ENCODE measurements at places on chromosomes 13 and 19. TPM values are rescaled to one million over a fixed set of nuclear protein-coding genes. Genes with fewer than 3 reads are reported as not detected.

DNA sequence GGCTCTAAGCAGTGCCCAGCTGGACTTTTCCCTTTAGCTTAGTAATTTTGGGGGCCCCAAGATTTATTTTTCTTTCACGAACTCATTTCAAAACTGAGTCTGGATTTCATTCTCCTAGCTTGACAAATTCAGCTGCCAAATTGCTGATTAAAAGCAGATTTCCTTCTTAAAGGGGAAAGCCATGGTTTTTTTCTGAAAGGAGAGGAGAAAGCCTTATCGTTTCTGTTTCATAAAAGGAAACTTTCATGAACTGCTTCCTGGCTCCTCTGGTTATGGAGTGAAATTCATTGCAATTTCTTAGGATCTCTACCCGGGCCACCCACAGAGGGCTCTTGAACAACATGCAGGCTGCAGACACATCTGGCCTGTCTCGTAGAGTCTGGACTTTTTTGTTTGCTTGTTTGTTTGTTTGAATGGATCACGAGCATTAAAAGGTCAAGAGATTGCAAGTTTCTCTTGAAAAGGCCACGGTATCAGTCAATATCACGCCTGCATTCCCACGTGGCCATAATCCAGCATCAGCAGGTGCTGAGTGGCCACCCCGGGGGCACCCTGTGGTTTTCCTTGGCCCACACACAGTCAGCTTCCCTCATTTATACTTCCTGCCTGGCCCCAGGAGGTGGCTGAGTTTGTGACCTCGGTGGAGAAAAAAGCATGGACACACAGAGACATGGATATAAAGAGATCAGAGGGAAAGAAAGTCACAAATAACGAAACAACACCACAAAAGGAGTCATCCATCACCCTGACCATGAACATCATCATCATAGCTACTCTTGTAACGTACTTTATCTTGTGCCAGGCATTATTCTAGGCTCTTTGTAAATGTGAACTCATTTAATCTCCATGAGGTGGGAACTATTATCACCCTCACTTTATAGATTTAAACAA is 10.5 kb upstream of the KLK4 start:
- H3K36me3 ChIP-seq: no peaks in the 10 kb centered on the region
- no peak overlapping the region for H3K4me3 ChIP-seq
- peaks cover 11% of the 10 kb centered on the region for H3K27me3 ChIP-seq
- H3K27ac ChIP-seq: no peak overlapping the region
- H3K4me1 ChIP-seq: peaks cover 11% of the 10 kb centered on the region

Gene PSG4
- not detected for polyA plus RNA-seq

DNA sequence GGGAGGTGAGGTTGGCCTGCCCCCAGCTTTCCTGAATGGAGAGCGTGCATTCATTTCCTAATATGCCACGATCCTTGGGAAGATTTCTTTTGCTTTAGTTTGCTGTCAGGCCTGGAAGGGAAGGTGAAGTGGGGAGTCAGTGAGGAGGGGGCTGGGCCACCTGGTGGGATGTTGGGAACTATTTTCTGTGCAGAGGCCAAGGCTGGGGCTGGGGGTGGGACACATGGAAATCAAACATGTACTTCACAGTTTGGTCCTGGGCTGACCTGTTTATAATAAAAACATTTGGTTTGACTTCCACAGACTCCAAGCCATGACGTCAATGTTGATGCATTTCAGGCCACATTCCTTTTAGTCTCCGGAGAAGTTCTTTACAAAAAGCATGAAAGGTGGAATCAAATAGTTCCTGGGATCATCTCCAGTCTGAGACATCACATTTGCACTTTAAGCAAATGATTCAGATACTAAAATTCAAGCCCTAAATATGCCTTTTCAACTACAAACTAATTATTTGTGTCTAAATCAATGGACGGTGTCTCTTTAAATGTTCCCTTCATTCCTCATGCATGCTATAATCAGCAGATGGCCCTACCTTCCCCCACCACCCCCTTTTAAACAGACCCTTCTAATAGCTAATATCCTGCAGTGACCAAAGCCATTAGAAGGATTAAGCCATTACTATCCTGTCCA is 41.5 kb upstream of the MEDAG start:
- H3K27me3 ChIP-seq: no peaks in the 10 kb centered on the region
- DNase-seq: no peak
- H3K27ac ChIP-seq: no peak overlapping the region
- no peaks in the 10 kb centered on the region for H3K36me3 ChIP-seq

Gene SIGLEC5
- polyA plus RNA-seq: 0.12 TPM

Gene ZNF709
- polyA plus RNA-seq: 1.7 TPM

DNA sequence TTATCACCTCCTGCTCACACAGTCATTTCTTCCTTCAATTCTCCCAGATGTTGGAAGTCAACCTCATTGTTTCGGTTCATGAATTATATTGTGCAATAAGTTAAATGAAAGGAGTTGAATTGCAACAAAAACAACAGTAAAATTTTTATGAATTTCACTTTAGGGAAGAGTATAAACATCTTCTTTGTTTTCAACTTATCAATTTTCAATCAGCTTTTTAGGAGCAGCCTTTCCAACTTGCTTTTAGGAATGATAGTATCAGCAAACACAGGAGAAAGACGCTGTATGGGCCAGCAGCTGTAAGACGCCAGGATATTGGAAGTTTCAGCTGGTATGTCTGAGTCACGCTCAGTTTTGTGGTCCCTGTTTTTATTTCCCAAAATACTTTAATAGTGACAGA is 132.5 kb upstream of the ARGLU1 start:
- H3K27ac ChIP-seq: no peak overlapping the region
- H3K36me3 ChIP-seq: no peaks in the 10 kb centered on the region

GRCh38 chr13:84417416-84417815 is 535.1 kb upstream of the SLITRK1 start:
- no peak overlapping the region for H3K27ac ChIP-seq
- H3K4me1 ChIP-seq: no peaks in the 10 kb centered on the region
- H3K4me3 ChIP-seq: no peak overlapping the region

GRCh38 chr19:38412961-38413360 is 10.1 kb downstream of the FAM98C start:
- H3K27me3 ChIP-seq: no peaks in the 10 kb centered on the region
- no peak overlapping the region for H3K27ac ChIP-seq
- peaks cover 9% of the 10 kb centered on the region for H3K4me1 ChIP-seq
- no peak overlapping the region for H3K4me3 ChIP-seq
- no peaks in the 10 kb centered on the region for H3K36me3 ChIP-seq

DNA sequence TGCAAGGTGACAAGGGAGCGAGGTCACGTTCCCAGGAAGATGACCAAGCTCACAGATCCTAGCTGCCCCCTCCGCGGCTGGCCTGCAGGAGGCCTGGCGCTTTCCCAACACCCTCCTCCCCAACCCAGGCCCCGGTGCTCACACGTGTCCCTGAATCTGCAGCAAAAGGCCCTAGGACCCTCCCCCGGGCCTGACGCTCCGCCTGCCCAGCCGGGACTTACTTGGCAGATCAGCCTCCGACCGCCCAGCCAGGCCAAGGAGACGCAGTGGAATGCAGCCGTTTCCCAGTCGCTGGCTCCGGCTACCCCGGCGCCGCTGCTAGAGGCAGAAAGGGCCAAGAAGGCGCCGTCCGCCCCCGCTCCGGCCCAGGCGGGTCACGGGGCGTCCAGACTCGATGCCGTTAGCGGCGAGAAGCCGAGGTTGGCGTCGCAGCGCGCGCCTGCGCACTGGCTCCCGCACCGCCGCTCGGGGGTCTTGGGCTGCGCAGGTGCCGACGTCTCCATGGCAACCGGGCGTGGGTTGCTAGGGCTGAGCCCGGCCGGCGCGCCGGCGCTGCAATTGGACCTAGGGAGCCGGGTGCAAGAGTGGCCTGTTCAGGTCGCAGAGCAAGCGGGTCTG is at the start of gene PNMA8A:
Gene PNMA8A (minus strand): TSS at position 448 of the 618 bp plus-strand sequence. CDS start 528 bp downstream, outside the sequence.
- H3K27ac ChIP-seq: no peak within 1 kb of the TSS
- no peak for DNase-seq
- H3K4me3 ChIP-seq: peak within 1 kb of the TSS; percentile 20
- peaks cover 11% of the 10 kb centered on the region for H3K27me3 ChIP-seq

Gene C1QTNF9B
- polyA plus RNA-seq: not detected

DNA sequence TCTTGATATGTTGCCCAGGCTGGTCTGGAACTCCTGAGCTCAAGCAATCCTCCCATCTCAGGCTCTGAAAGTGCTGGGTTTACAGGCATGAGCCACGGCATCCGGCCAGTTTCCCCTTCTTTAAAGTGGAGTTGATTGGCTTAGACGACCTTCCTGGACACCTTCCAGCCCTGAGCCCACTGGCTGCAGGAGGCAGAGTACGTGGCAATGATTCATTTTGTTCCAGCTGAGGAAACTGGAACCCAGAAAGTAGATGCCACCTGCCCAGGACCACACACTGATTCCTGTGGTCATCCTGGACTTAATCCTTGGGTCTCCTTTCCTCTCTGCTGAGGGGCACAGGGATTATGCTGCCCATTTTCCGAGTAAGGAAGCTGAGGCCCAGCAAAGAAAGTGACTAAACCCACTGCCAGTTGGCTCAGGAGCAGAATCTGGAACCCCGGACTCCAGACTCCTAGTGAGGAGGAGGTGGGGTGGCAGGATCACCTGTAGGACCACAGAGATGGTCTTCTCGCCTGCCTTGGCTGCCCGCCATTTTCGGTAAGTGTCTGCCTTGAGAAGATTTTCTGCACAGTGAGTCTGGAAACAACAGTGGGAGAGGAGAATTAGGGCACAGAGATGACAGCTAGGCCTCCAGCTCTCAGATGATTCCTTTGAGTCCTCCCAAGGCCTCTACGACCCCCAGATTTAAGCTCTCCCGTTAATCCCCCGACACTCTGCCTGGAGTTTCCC is 737 bp downstream of the XRCC1 start:
- H3K36me3 ChIP-seq: no peaks in the 10 kb centered on the region
- peak overlapping the region; percentile 74 for H3K27ac ChIP-seq
- H3K27me3 ChIP-seq: no peaks in the 10 kb centered on the region
- no peak for DNase-seq

Gene FBXO27
- 0.33 TPM for polyA plus RNA-seq

DNA sequence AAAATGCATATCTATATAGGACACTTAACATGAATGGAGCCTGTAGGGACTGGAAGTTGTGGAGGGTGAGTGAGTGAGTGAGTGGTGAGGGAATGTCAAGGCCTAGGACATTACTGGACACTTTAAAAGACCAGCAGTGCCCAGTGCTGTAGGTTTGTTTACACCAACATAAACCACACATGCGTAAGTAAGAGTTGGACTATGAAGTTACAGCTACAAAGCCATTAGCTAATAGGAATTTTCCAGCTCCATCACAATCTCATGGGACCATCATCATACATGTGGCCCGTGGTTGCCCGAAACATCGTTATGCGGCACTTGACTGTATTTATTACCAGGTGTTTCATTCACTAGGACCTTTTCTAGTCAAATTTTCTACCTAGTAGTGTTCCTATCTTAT is 49.2 kb downstream of the LATS2 start:
- H3K36me3 ChIP-seq: no peaks in the 10 kb centered on the region
- no peak overlapping the region for H3K27ac ChIP-seq
- H3K27me3 ChIP-seq: no peaks in the 10 kb centered on the region
- no peaks in the 10 kb centered on the region for H3K4me1 ChIP-seq

Gene KIR3DL2
- polyA plus RNA-seq: 0.30 TPM

- H3K27ac ChIP-seq: no peak overlapping the region
- H3K4me1 ChIP-seq: no peaks in the 10 kb centered on the region
- no peaks in the 10 kb centered on the region for H3K36me3 ChIP-seq
Observed at GRCh38 chr13:98370806-98371515, 193.9 kb upstream of the RNF113B start.

Gene MIPEP
- polyA plus RNA-seq: 6.1 TPM

Gene C19orf25
- 25.9 TPM for polyA plus RNA-seq

DNA sequence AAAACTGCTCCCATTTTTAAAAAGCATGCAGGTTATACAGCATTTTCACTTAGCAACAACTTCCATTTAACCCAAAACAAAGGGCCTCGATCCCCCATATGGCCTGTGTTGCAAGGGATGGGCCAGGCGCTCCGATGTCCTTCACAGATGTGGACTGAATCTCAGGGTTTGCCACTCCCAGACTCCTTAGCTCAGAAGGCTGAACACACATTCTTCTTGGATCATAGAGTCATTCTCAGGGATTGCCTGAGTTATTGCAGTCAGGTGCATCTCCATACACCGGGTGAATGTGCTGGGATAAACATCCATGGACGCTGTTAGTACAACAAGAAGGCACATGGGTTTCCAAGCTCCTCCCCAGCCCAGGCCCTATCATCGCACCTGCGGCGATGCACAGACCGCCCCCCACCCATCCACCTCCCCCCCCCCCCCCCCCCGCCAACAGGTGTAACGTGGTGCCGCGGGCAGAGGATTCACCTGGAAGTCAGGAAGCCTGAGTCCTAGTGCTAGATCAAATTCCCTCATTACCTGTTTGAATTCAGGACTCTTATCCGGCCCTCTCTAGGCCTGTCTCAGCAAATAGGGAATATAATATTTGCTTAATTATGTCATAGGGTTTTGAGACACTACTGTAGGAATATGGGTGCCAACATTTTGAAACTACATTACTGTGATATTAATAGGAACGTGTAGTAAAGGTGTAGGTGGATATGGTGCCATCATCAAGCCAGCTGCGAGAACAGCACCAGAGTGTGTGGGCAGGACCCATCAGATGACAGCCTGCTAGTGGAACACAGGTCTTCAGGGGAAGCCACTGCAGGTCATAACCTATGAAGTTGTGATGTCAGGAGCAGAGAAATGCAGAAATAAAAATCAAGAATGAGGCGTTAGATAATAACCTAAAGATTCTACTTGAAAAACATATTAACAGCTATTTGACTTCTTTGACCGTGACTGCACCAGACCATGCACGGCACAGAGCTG is 110.9 kb downstream of the SACS start:
- no peak overlapping the region for H3K4me3 ChIP-seq
- no peaks in the 10 kb centered on the region for H3K4me1 ChIP-seq
- no peaks in the 10 kb centered on the region for H3K36me3 ChIP-seq
- no peak for DNase-seq
